Smooth muscle cell of trachea (primary cell): ENCODE measurements at places on chromosomes 6 and 20. TPM values are rescaled to one million over a fixed set of nuclear protein-coding genes. Genes with fewer than 3 reads are reported as not detected.

Gene MYT1
- total RNA-seq = under 0.01 TPM in 1 of 2 replicates, not detected in the other

Gene TRIM26
- 28.2 and 30.8 TPM in 2 replicates for total RNA-seq

Gene SPTLC3
- 5.8 and 9.6 TPM in 2 replicates for total RNA-seq

Gene OR2H1
- not detected in 2 replicates for total RNA-seq

Gene PRDM13
- total RNA-seq = not detected in 2 replicates

Gene LTA
- not detected in 2 replicates for total RNA-seq

Gene CLPSL2
- total RNA-seq = not detected in 2 replicates

Gene ADGRF5
- total RNA-seq = under 0.01 and 0.15 TPM in 2 replicates

Gene ENPP1
- 18.0 and 42.0 TPM in 2 replicates for total RNA-seq

Gene SPATA25
- total RNA-seq = 1.5 and 3.5 TPM in 2 replicates

Gene HACE1
- 21.3 and 29.7 TPM in 2 replicates for total RNA-seq

Gene TP53TG5
- 0.50 TPM in 1 of 2 replicates, not detected in the other for total RNA-seq

Gene RRAGD
- 0.58 and 1.3 TPM in 2 replicates for total RNA-seq

Gene ZKSCAN4
- total RNA-seq = 7.3 and 8.7 TPM in 2 replicates

Gene MMP24
- 0.29 and 0.50 TPM in 2 replicates for total RNA-seq

Gene SLC2A4RG
- total RNA-seq = 39.1 and 85.3 TPM in 2 replicates

Gene TAAR2
- total RNA-seq = not detected in 2 replicates

Gene TBXT
- total RNA-seq = not detected in 2 replicates

Gene MUC22
- under 0.01 TPM in 1 of 2 replicates, not detected in the other for total RNA-seq

Gene SOD2
- total RNA-seq = 213 and 2,364 TPM in 2 replicates

Gene GPSM3
- 1.3 and 1.8 TPM in 2 replicates for total RNA-seq

Gene HDGFL1
- not detected in 2 replicates for total RNA-seq

Gene IL17F
- not detected in 2 replicates for total RNA-seq

Gene FAM162B
- total RNA-seq = 0.33 and 1.0 TPM in 2 replicates

Gene ATRN
- total RNA-seq = 46.3 and 47.1 TPM in 2 replicates

Gene RAET1E
- total RNA-seq = 2.2 and 4.8 TPM in 2 replicates

Gene PRSS16
- total RNA-seq = not detected in 2 replicates

Gene ATP6V1G2
- total RNA-seq = 5.5 and 5.7 TPM in 2 replicates

Gene MDFI
- total RNA-seq = 0.17 TPM in 1 of 2 replicates, not detected in the other

Gene SLC4A11
- 0.44 and 1.8 TPM in 2 replicates for total RNA-seq

Gene ZSWIM3
- total RNA-seq = 6.8 and 9.1 TPM in 2 replicates
